ENCODE measurements at places on chromosomes 1 and 21.

DNA sequence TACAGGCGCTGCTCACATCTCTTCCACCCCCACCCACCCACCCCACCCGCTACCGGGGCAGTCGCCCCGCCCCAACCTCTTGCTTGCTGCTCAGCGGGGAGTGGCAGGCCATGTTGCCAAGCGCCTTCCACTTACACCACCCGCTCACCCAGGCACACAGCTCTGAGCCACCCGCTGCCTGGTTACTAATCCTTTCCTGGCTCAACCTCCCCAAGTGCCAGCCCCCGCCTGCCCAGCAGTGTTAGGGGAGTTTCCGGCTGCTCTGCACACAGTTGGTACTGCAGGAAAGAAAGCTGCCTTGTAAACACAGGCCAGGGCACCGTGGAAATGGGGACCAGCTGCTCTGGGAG lies 56.2 kb downstream of the LACTBL1 start:
- DNase-seq, result no peak

DNA sequence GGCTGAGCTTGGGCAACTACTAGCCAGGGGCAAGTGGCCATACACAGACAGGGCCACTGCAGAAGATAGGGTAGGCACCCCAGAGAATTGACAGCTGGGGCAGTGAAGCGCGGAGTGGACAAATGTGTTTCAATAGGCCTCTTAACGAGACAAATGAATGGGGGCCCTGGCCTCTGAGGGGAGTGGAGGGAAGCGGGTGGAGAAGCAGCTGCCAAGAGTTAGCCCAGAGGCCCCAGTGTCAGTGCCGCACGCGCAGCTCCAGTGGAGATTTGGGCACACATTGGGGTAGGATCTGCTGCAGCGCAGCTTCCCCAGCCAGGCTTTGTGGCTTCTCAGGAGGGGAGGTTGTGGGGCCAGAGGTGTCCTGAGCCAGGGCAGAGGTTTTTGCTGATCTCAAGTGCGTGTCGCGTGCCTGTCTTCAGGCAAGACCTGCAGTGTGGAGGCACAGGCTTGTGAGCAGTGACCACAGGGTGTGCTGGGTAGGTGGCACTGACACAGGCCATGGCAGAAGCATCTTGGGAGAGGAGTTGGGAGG lies 16.9 kb downstream of the PTPRF start:
- DNase-seq, result no peak

DNA sequence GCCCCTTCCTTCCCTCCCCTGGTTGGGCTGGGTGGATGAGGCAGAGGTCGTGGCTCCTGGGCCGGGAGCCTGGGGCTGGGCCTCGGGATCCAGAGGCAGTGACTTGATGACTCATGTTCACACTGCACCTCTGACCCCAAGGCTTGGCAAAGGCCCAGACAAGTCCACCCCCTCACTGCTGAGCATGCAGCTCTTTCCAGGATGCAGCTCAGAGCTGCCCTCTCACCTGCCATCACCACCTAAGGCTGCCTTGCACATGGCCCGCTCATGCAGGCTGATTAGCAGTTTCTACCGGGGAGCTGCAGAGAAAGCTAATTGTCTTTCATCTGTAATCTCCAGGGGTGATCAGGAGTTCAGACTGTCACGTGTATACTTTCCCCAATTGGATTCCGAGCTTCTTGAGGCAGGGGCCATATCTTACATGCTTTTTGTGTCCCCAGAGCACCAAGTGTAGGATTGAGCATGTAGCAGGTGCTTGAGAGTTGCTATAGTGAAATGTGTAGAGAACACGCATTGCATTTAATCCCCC lies 62.1 kb downstream of the LRRN2 start:
- no peak for DNase-seq

DNA sequence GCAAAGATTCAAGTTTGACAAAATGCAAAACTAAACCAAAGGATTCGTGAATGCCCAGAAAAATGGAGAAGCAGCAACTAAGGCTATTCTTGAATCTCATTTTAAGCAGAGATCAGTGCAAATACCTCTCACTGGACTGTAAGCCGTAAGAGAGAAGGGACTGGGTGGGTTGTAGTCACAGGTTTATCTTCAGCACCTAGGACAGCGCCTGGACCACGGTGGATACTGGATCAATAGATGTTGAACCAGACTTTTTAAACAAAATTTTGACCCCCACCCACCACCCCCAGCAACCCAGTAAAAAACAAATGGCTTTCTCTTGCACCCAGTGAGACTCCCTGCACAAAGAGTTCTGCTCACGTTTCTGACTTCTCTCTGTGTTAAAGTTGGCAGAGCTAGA lies 347.1 kb downstream of the AJAP1 start:
- no peak for DNase-seq

GRCh38 chr1:104671684-104672353 lies 922.1 kb downstream of the AMY1C start:
- no peak for DNase-seq

GRCh38 chr1:228015276-228016180 lies 8.7 kb downstream of the WNT3A start:
- peak; percentile 55 for DNase-seq

DNA sequence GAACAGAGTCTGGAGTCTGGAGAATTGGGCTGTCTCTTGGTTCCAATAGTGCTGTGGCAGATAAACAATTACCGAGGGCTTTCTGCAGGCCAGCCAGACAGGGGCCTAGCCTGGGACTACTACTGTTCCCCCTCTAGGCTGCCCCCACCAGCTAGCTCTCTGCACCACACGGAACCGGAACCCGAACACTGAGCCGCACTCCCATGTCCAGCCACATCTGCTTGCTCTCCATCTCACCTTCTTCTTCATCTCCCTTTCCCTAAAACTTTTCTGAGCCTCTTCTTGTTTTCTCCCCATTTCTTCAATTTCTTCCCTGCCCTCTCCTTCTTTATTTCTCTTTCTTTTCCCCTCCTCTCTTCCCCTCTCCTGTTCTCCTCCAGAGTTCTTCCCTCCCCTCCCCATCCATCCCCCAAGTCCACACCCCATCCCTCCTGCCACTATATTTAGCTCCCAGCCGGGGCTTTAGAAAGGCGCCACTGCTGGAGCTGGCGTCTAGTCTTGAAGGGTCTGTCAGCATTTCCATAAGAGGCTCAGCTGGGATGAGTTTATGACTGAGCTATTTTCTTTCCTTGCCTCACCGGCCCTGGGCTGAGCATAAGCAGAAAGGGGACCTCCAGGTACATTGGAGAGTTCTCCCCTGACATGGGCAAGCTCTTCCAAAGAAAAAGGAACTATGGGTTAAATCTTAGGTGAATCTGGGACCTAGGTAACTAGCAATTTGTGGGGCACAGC lies 25.7 kb upstream of the ATP2B4 start:
- no peak for DNase-seq

DNA sequence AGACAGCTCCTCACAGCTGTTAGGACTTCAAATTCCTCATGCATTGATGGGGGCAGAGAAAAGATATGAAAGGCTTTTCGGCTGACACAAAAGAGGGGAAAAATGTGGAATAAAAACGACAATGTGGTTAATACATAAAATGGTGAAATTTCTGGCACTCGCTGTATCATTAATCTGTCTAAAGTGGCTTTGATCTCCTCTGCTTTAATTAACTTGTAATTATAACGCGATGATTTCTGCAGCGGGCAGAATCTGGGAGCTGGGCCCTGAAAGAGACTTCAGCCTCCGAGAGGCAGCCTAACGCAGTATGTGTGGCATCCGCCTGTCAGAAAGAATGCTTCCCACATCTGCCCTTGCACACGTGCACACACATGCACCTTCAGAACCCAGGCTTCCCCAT lies 144.1 kb upstream of the IGSF21 start:
- DNase-seq, result no peak

DNA sequence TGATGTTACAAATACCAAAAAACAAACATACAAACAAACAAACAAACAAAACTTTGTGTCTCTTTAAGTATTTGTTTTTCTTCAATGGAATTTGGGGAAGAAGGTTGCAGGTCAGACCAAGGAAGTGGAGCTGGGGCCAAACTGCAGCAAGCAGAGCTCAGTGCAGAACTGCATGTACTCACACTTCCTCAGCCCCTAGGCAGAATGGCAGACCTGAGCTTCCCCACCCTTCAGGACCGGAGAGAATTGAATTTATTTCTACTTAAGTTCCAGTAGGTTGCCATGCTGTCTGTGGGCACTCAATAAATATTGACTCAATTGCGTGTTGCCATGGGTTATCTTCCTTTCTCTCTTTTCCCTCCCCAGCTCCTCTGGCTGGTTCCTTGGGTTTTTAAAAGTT lies 173.6 kb downstream of the PTGER3 start:
- no peak for DNase-seq

GRCh38 chr1:55076356-55076755 lies 37.0 kb downstream of the PCSK9 start:
- DNase-seq, result no peak

DNA sequence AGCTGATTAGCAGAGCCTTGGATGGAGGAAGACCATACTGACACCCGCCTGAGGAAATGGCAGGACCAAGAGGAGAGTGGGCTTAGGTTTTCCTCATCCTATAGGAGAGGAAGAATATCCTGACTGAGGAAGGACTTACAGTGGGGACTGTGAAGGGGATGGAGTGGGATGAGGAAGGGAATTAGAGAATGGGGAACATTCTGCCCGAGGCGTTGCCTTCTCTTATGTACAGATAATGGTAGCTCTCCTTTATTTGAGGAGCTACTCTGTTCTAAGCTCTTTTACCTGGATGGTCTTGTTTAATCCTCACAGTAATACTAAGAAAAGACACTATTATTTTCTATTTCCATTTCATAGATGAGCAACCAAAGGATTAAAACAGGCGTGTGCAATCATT lies 56.0 kb downstream of the OLFML3 start:
- no peak for DNase-seq

- DNase-seq, result no peak
These were observed 317.1 kb downstream of the NTNG1 start for GRCh38 chr1:107457989-107458388.

- DNase-seq, result peak; percentile 75
These were observed 321.0 kb downstream of the PTBP2 start for GRCh38 chr1:97042551-97042950.

GRCh38 chr1:110338309-110338885 lies 780 bp upstream of the RBM15 start:
- DNase-seq, result no peak

DNA sequence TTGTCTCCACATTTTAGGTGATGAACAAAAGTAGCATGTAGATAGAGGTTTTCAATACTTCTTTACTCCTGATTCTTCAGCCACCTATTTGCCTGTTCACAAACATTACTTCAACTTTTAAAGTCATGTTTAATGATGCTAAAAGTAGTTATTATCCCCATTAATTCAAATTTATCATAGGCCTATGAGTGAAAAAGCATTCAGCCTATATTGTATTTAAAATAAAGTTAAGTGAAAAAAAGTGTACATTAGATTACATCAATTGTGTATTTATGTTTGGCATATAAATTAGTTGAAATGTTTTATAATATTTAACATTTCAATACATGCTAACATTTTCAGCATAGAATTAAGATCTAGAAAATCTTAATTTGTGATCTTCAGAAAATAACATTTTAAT lies 10.5 kb downstream of the CDKN2C start:
- DNase-seq, result no peak

GRCh38 chr1:87362834-87363426 lies 34.2 kb downstream of the LMO4 start:
- DNase-seq, result peak; percentile 16

- DNase-seq, result peak; percentile 58
These were observed 17.1 kb upstream of the SPSB1 start for GRCh38 chr1:9275567-9276034.

DNA sequence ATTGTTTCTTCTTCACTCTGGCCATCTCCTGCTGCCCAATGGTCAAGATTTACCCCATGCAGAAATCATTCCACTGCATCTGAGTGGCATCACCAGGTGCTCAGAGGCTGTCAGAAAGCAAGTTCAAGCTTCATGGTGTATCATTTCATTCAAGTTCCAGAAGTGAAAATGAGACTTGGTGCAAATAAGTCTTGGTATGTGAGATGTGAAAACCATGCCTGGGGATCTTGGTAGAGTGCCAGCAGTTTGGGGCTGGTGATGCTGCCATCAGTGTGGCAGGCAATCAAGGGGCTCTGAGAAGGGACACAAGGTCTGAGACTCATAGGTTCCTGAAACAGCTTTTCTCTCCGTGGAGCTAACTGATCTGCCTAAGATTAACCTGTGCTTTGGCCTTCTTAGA lies 52.0 kb downstream of the CD2 start:
- no peak for DNase-seq

- DNase-seq, result no peak
These were observed 105.2 kb downstream of the TLR5 start for GRCh38 chr1:223037845-223038244.

GRCh38 chr1:1399872-1400575 lies 889 bp upstream of the CCNL2 start:
- no peak for DNase-seq

- DNase-seq, result no peak
These were observed 13.9 kb downstream of the COX20 start for GRCh38 chr1:244849189-244849866.

DNA sequence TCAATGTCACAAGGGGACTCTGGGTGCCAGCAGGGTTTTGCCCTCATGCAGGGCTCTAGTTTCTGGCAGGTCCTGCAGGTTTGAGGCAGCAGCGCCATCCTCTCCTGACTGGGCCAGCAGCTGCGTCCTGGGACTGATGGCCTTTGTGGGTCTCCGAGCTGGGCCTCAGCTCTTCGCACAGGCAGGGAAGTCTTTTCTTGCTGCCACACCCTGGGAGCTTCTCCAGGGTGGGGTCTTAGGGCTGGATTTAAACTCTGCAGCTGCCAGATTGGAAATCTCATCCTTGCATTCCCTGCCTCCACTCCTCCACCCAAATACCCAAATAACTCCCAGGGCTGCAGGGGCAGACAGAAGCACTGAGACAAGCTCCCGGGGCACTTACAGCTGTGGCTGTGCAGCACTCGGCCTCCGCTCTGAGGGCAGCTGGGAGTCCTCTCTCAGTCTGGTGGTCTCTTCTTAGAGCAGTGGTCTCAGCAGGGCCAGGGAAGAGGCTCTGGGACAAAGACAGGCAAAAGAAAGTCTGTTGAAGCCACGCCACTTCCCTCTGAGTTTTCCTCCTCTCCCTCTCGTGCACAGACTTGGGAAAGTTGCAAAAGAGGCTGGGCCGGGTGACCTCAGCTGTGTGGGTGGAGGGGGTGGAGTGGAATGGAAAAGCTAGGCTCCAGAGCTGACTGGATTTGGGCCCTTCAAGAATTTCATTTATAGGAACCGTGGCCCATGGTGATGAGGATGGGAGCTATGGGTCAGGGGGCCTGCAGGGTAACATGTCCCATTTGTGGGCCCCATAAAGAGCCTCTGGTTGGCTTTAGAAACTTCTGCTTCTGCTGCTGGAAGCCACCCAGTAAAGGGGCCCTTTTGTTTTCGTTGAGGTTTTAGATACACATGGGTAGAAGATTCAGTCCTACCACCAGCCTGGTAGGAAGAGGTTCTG lies at the start of gene RAB7B:
Gene RAB7B, minus strand, starts transcription at position 525 of the 931 bp plus-strand sequence. CDS start 9,260 bp downstream, outside the sequence.
- peak; percentile 49 for DNase-seq
